ENCODE measurements at places on chromosomes 6 and 20.

- no peak for DNase-seq
Observed at GRCh38 chr6:153842491-153842890, 196.5 kb upstream of the OPRM1 start.

GRCh38 chr20:44979090-44979621, 12.8 kb downstream of the STK4 start:
- DNase-seq, result no peak

DNA sequence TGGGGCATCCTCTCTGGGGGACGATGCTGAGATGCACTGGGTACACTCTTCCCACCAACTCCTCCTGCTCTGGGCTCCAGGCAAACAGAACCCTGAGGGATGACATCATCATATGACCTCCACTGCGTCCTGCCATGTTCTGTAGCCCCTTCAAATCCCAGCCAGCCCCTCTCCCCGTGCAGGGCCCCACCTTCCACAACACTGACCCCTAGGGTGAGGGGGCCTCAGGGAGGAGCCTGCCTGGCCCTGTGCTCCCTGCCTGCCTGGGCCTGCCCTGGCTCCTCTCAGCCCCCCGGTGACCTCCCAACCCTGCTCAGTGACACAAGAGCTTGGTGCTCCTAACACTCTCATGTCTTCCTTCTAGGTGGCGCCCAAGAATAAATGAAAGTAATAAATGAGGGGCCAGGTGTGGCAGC, 9.6 kb upstream of the SPDEF start:
- no peak for DNase-seq

- DNase-seq, result peak; percentile 37
Observed at GRCh38 chr20:43761386-43762340, 34.9 kb upstream of the GTSF1L start.

DNA sequence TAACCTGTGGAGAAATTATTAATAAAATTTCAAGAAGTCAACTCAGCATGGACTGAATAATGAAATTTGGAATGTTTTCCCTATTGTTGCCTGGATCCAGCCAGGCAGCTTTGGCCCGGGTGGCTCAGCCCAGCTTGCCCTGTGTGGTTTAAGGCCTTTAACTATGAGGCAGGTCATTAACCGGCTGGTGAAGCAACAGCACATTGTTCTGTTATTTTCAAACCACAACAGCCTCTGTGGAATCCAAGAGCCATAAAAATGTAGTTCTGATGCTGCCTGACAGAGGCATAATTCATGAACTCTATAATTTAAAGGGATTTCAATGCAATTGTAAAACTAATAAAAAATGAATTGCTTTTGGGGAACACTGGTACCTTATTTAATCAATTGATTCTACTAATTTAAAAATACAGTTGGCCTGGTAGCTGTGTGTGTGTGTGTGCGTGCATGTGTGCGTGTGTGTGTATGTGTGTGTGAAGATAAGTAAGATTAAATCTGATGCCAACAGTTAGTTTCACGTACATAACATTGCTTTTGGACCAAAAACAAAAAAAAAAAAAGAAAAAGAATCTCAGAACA, 117.7 kb downstream of the RPS12 start:
- DNase-seq, result peak; percentile 18

GRCh38 chr20:10423735-10424134, 10.3 kb downstream of the MKKS start:
- DNase-seq, result no peak

- no peak for DNase-seq
Observed at GRCh38 chr6:27514906-27515495, 42.1 kb upstream of the ZNF184 start.
